ENCODE measurements at places on chromosomes 7 and 10.

GRCh38 chr10:72321248-72322029 lies 33.3 kb downstream of the DNAJB12 start:
- no peak for DNase-seq

GRCh38 chr10:3949711-3950110 lies 164.7 kb upstream of the KLF6 start:
- DNase-seq, result no peak

GRCh38 chr10:102085336-102085735 lies 20.2 kb downstream of the HPS6 start:
- DNase-seq, result no peak

DNA sequence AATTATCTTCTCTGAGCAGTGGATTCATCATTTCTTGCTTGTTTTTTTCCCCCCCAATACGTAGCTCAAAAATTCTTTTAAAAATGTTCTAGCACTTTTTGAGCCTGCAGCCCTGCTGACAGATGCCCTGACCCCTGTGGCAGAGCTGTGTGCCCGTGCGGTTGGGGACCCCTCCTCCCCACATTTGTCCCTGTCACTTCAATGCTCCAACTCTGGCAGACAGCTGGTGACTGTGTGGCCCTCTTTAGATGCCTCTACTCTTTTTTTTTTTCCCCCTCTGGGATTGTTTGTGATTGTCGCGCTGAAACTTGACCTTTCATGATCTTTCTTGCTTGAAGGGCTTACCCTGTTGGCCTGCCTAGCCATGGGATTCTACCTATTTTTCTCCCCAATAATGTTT lies 214.1 kb downstream of the TMEM178B start:
- DNase-seq, result no peak

GRCh38 chr10:72267381-72267780 lies 6.3 kb upstream of the DDIT4 start:
- DNase-seq, result no peak

GRCh38 chr10:60044242-60044641 lies 137.9 kb upstream of the CCDC6 start:
- no peak for DNase-seq

GRCh38 chr7:32167256-32167655 lies 97.0 kb upstream of the PDE1C start:
- DNase-seq, result no peak

- no peak for DNase-seq
Observed at GRCh38 chr10:16699435-16700057, 117.7 kb downstream of the RSU1 start.

DNA sequence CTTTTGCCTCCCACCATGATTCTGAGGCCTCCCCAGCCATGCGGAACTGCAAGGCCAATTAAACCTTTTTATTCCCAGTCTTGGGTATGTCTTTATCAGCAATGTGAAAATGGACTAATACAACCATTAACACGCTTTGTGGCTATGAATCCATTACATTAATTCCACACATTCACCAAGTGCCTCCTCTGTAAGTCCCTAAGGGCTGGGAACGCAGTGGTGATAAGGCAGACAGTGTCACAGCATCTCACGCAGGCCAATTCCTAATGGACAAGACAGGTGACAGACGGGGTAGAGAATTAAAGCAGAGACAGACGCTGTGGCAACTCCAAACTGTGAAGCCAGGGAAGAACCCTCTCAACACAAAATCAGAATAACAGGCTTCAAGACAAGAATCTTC lies 247.8 kb downstream of the DIP2C start:
- DNase-seq, result no peak

- no peak for DNase-seq
Observed at GRCh38 chr10:69201045-69201444, 19.1 kb upstream of the HKDC1 start.

DNA sequence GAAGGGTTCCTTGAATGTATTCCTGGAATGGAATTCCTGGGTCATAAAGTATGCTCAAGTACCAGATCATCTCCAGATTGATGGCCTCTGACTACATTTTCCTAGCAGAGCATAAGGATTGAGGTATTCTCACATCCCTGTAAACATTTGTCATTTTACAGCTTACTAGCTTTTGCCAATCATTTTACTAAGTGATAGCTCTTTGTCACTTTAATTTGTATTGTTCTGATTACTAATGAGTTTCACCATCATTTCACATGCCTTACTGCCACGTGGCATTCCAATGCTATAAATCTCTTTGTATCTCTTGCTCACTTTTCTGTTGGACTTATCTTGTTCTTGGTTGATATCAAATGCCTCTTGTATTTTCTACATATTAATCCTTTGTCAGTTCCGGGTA lies 68.6 kb upstream of the CACNB2 start:
- no peak for DNase-seq

- no peak for DNase-seq
Observed at GRCh38 chr7:131537571-131537978, 18.9 kb downstream of the PODXL start.

DNA sequence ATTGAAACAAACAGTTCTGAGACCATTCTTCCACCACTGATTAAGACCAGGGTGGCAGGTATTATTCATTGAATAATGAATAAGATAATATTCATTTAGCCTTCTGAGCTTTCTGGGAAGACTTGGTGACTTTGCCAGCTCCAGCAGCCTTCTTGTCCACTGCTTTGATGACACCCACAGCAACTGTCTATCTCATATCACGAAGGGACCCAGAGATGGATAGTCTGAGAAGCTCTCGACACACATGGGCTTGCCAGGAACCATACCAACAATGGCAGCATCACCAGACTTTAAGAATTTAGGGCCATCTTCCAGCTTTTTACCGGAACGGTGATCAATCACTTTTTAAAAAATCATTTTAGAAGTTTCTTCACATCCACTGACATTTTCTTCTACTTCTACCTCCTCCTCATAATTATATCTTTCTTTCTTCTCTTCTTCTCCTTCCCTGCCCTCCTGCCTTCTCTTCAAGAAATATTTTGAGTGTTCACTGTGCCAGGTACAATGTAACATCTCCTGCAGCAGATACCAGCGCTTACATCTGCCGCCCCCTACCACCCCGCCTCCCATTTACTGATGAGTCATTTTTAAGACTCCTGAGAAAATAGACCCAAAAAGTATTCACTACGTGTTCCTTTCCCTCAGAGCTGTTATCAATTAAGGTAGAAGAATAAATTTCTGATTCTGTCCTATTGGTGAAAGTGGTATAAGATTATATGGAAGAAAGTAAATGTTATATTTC lies 101.7 kb downstream of the VTI1A start:
- no peak for DNase-seq

- DNase-seq, result no peak
Observed at GRCh38 chr7:77157446-77157845, 35.0 kb downstream of the CCDC146 start.

DNA sequence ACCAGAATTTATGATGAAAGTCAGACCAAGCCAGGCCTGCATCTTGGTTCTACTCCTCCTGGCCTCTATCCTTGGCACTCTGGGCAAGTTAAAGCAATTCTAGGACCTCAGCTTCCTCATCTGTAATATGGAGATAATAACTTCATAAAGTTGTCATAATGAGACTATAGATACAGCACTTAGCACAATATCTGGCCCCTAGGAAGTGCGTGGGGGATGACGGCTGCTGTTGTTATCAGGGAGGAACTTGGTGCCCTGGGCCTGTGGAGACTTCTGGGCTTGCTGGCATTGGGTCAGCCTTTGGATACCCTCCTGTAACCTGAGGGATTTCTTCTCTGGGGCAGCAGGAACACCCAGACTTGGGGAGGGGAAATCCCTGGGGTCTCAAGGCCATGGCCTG lies 27.6 kb downstream of the PFKFB3 start:
- DNase-seq, result no peak

DNA sequence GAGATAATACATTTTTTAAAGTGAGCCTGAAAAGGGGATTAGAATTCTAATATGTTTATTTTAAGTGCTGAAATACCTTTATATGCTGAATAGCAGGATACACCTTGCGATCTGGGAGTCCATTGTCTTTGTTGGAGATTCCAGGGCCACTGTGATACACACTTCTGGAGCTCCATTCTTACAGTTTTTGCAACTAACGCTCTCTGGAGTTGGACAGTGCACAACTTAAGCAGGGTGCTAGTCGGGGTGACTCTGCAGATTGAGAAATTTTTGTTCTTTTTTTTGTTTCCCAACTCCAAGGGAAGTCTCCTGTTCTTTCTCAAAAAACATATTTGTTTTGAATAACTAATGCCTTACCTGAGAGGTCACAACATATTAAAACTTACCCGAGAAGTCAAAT lies 23.7 kb upstream of the POU6F2 start:
- no peak for DNase-seq

DNA sequence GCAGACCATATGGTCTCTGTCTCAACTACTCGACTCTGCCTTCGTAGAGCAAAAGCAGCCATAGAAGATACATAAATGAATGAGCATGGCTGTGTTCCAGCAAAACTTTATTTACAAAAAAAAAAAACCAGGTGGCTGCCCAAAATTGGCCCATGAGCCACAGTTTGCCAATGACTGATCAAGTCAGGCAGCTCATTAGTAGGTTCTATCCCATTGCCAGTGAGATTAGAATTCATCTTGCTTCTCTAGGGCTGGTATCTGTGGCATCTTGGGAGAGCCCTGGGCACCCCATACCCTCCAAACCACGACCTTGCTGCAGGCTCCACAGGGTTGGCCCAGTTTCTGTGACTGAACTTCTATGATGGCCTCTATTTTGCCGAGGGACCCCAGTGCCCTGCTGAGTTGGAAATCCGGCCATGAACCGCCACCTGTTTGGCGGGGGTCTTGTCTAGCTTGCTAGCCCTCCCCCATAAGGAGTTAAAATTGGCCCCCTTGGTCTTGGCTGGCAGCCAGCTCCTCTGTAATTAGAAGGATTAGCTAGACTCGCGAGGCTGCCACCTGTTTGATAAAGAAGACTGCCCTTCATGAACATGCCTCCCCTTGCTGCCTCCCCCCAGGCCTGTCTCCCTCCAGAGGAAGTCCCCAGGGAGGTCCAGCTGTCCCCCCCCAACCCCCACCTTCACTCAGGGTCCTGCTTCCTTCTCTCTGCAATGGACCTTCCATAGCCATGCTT lies 83.9 kb downstream of the CHN2 start:
- no peak for DNase-seq

DNA sequence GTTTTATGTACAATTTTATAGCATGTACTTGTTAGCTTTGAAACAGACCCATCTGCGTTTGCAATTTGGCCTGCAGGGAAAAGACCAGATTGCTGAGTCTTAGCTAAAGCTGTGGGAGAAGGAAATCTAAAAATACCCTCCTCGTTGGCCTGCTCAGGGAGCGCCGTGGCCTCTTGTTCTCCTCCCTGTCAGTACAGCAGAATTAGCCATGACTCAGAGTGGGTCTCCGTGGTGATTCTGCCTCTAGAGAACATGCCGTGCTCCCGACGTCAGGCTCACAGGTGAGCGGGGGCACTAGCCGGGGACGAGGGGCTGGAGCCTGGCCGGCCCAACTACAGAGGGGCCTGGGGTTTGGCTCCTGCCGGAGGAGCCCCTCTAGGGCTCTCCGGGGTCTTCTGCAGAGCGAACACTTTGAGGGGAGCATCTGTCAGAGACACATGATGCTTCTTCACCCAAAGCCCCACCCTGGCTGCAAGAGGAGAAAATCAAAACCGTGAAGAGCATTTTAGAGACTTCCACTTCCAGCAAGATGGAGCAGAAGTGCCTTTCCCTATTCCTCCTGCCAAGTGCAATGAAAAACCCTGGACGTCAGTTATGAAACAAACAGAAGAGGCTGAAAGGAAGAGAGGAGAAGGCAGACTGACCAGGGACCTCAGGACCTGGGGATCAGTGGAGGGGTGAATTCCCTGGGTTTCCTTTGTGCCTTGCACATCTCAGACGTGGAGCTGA lies 98.9 kb downstream of the LHPP start:
- peak; percentile 88 for DNase-seq

GRCh38 chr7:94656925-94657731 lies 1.2 kb upstream of the SGCE start:
- DNase-seq, result no peak

DNA sequence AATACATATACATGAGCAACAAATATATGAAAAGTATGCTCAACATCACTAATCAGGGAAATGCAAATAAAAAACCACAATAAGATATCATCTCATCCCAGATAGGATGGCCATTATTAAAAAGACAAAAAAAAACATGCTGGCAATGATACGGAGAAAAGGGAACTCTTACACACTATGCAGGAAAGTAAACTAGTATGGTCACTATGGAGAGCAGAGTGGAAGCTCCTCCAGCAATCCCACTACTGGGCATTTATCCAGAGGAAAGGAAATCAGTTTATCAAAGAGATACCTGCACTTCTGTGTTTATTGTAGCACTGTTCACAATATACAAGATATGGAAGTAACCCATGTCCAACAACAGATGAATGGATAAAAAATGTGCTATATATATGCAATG lies 217.5 kb downstream of the SDK1 start:
- no peak for DNase-seq

DNA sequence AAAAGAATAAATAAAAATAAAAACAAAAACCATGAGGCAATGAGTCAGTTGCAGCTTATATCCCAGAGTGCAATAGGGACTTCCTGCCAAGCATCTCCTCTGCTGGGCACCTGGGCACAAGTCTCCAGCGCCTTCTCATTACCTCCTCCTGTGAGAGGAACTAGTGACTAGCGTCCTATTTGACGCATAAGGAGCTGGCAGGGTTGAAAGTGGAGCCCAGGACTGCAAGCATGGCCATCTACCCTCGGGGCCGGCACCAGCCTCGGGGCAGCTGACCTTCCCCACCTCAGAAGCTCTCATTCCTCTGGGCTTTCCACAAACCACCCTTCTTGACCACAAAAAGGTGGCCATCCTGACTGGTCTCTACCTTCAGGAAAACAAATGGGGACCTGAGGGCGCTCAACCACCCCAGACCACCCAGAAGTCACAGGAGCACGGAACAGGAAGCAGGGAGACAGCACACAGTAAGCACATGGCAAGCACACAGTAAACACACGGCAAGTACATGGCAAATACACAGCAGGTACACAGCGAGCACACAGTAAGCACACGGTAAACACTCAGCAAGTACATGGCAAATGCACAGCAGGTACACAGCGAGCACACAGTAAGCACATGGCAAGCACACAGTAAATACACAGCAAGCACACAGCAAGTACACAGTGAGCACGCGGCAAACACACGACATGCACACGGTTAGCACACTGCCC lies 19.1 kb downstream of the CTBP2 start:
- DNase-seq, result no peak

DNA sequence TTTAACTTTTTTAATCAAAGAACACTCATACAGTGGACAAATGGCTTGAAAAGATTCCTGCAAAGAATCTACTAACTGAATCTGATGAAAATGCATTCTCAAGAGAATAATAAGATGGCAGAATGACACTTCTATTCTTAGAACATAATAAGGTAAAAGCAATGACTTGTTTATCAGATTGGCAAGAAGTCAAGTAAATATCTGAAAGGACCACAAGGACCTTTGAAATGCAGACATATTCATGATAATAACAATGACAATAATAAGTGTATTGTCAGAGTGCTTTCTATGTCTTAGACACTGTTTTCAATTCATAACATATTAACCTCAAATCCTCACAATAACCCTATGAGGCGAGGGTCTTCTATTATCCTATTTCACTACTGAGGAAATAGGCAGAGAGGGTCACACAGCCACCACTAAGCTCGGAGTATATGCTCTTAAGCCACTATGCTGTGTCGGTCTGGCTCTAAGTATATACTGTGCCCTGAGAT lies 10.6 kb downstream of the HACD1 start:
- DNase-seq, result no peak

- no peak for DNase-seq
Observed at GRCh38 chr7:111855161-111855841, 293.0 kb upstream of the IMMP2L start.

GRCh38 chr7:112800486-112800885 lies 10.3 kb upstream of the TMEM168 start:
- DNase-seq, result no peak
